ENCODE measurements at places on chromosomes 1 and 21.
A peak's percentile ranks its signal among the peaks of the same experiment; 100 is the strongest.

DNA sequence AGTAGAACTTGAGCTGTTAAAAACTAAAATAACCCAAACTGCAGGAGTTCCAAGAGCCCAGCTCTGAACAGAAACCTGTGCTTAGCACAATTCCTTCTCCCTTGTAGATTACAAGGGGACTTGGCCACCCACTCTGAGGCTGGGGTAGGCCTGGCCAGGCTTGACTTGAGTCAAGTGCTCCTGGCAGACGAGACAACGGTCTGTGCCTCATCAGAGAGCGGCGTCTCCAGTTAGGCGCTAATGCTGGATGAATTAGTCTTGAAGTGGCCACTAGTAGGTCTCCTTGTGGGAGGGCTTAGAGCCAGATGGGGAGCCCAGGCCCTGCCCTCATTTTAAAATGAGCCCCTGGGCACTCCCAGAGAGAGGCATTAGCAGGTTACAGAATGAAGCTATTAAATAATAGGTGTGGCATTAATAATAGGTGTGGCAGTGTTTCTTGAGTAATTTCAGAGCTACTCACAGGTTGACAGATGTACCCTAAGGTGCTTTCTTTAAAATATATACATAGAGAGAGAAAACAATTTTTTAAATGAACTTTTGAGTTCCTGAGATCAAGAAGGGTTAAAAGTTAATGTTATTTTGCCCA is 1.1 kb downstream of the EEIG2 start:
- DNase-seq = no peak

DNA sequence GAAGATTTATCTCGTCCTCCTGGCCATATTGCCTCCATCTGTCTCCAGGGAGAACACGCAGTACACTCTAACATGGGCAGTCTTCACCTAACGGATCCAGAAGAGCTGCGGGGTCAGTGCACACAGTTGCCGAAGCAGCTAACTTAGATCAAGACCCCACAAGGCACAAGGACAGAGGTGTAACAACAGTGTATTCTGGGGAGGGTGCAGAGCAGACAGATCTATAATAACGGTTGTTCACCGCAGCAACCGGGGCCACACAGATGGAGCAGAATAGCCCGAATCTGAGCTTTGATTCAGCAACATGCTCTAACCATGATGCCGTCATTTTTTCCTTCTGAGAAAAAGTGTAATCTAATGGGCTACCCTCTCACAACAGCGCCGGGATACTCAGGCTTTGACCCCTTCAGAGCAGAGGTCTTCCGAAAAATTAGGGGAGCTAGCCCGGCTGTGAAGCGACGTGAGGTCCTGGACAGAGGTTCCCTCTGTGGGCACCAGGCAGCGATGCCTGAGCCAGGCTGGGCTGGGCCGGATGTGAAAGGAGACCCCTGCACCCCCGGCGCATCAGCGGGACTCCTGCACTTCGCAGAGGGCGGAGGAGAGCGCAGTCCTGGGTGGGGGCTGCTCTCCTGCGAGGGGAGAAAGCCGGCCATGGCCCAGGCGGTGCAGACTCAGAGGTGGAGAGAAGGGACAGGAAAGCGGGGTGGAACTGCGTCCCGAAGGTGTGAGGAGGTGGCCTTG is 57.5 kb downstream of the BCL9 start:
- no peak for DNase-seq

- no peak for DNase-seq
These were observed 20.6 kb upstream of the CENPF start for GRCh38 chr1:214582289-214582891.

DNA sequence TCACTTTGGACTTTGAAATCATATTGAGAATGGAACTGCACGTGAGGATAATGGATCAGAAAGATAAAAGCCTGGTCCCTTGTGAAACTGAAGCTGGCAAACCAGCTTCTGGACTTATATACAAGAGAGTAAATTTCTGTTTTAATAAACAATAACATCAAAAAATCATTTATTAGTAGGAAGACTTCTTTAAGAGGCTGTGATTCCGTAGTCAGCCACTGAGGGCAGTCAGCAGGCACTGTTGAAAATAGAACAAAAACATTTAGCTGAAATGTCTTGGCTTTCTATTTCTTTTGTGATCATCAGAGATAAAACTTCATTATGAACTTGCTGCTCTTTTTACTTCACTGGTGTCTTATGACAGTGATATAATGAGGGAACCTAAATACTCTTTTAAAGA is 489.4 kb downstream of the PCP4 start:
- DNase-seq = no peak

DNA sequence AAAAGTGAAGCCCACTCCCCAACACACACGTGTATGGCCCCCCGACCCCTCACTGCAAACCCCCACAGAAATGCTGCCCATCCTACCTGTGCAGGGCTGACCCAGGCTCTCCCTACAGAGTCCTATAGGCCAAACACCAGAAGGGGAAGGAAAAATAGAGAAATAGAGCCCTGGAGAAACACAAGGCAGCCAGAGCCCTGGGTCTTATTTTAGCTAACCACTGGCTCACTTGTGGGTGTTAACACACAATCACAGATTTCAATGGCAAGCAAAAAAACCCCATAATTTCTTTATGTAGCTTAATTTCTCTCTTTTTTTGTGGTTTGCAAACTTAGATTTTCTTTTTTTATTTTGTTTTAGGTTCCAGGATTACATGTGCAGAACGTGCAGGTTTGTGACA is 989 bp upstream of the PIGR start:
- DNase-seq = no peak

- no peak for DNase-seq
These were observed 223.9 kb downstream of the TGFB2 start for GRCh38 chr1:218568962-218569550.

DNA sequence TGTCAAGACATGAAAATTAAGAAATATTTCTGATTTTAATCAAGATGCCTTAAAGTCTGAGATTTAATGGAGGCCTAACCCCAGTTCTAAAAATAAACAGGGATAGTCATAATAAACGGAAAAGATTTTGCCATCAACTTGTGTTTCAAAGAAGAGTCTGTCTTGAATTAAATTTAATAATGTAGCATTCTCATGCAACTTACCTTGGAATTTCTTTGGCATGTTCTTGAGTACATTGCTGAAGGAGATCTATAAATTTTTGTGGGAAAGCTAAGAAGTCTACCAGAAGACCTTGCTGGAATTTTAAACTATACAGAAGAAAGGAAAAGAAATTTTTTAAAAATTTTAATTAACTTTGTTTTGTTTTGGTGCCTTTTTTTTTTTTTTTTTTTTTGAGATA is 10.6 kb downstream of the SASS6 start:
- no peak for DNase-seq

GRCh38 chr1:241895013-241895412 is 47.0 kb downstream of the EXO1 start:
- no peak for DNase-seq

- no peak for DNase-seq
These were observed 73.9 kb downstream of the DNTTIP2 start for GRCh38 chr1:93805027-93805610.

GRCh38 chr1:168291222-168291837 is 10.7 kb downstream of the TBX19 start:
- peak; percentile 33 for DNase-seq

GRCh38 chr1:1181938-1182410 is 8.3 kb downstream of the TTLL10 start:
- no peak for DNase-seq

GRCh38 chr1:245074232-245074747 is 80.5 kb upstream of the KIF26B start:
- DNase-seq = no peak

GRCh38 chr1:232704694-232705680 is 75.1 kb upstream of the SIPA1L2 start:
- DNase-seq = peak; percentile 77

DNA sequence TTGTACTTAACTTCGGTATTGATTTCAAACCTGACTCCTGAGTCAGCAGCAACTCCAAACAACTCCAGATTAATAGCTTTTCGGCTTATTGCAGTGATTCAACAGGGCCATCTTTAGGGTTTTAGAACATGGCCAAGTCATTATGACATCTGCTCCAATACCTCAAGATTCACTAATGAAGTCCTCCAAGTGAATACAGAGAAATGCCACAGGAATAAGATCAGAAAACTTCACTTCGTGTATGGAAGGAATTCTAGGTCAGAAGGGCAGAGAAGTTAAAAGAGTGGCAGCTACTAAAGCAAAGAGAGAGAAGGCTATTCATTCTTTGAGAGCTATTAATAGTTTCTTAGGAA is 7.6 kb upstream of the C1orf116 start:
- DNase-seq = no peak

GRCh38 chr21:45938453-45938755 is 43.2 kb upstream of the COL6A1 start:
- no peak for DNase-seq

DNA sequence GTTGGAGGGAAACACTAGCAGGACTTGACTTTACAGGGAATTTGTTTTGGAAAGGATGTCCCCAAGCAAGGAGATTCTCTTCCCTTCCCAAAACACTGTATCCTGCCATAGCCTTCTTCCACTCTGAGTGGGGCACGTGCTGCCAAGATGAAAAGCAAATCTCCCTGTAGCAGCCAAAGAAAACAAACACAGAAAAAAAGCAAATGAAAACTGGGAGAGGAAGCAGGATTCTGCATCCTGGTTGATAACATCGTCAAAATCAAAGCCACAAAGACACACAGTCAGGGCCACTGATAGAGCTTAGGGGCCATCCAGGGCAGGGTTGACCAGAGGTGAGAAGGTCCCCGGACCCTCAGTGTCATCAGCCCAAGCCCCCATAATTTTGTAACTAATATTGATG is 16.0 kb upstream of the MTARC2 start:
- DNase-seq = no peak

DNA sequence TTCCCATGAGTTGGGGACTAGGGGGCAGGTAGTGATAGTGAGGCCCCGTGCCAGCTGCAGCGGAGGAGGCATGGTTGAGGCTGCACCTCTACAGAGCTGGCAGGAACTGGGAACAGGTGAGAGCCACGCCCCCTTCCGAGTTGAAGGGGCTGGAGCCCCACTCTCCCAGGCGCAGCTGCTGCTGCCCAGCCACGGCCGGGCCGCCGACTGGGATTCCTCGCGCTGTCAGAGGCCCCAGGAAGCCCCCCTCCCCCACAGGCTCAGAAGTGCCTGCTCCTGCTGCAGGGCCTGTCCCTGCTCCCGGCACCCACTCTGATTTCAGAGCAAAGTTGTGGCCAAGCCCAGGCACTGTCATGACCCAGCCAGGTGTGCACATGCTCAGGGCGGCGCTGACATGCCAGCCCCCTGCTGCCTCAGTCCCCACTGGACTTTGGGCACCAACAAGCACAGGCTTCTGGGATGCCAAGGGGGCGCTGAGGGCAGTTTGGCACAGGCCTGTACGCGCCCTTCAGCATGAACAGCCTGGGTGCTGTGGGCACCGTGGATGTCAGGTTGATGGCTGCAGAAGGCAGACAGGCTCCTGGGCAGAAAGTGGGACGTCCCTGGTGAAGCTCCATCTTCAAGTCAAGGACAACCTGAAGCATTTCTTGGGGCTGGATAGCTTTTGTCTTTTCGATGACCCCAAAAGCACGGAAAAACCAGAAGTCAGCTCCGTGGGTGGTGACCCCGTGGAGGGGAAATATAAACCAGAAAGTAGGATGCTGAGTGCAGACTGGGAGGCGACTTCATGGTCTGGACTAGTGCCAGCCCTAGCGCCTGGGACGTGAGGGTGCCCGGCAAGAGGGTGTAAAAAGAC is 121.5 kb downstream of the SIM2 start:
- no peak for DNase-seq

GRCh38 chr1:89652373-89652772 is 19.5 kb downstream of the LRRC8C start:
- DNase-seq = no peak

DNA sequence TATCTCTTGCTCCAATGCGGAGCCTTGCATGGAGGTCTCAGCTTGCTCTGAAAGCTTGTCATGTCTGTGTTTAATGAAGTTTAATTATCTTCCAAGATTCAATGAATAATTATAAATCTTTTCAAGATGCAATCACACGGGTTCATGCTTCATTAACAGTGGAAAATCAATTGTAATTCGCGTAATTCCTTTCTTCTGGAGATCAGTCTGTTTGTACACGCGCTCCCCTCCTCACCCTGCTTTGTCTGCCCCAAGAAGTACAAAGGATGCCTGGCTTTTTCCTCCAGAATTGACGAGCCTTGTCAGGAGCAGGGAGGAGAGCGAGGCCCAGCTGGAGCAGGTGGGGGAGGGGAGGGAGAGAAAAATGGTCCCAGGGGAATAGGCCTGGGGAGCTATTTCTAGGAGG is 65.0 kb upstream of the DISP3 start:
- DNase-seq = no peak

- no peak for DNase-seq
These were observed 146.0 kb downstream of the MIS18A start for GRCh38 chr21:32132881-32133280.

DNA sequence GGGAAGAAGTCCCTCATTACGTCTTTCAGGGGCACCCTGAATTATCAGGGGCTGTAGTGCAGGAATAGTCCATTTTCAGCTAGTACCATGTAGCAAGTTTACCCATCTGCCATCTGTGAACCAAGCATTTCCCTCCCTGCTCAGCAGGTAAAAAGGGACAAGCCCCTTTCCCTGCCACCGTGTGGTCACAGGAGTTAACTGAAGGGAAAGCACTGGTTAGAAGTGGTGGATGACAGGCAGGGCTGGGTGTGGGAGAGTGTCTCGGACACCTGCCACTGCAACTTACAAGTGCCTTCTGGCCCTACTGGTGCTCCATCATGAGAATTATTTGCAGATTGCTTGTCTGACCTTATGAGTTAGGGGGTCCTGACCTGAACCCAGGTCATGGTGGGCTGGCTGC is 32.0 kb upstream of the IGSF5 start:
- DNase-seq = no peak

- DNase-seq = no peak
These were observed 9.6 kb downstream of the BCAR3 start for GRCh38 chr1:93672069-93672468.

GRCh38 chr1:38009088-38009840 is 3.3 kb upstream of the UTP11 start:
- DNase-seq = no peak

- no peak for DNase-seq
These were observed 116.2 kb downstream of the EIF4G3 start for GRCh38 chr1:21060523-21060922.

GRCh38 chr1:207112616-207113296 is 8.7 kb downstream of the C4BPA start:
- DNase-seq = no peak

DNA sequence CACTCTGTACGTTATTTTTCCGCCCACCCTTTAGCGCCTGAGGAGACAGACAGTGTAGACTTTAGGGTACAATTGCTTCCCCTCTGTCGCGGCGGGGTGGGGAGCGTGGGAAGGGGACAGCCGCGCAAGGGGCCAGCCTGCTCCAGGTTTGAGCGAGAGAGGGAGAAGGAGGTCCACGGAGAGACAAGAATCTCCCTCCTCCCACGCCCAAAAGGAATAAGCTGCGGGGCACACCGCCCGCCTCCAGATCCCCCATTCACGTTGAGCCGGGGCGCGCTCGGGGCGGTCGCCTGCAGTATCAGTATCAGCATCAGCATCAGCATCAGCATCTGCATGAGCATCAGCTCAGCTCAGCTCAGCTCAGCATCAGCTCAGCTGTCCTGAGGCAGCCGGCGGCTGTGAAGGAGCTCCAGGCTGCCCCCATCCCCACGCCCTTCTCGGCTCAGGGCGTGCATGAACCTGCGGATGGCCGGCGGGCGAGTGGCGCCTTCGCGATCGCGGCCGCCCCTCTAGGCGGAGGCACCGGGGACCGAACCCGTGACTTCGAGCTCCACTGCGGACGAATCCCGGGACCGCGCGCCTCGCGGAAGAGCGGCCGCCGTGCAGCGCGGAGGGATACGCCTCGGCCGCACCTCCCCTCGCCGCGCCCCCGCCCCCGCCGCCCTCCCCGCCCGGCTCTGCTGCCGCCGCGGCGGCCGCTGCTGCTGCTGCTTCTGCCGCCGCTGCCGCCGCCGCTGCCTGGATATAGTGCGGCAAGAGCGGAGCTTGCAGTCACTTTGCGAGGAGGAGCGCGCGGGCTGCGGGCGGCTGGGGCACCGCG is at the start of gene NCAM2:
Gene NCAM2 (plus strand): TSS at position 774 of the 820 bp plus-strand sequence.
- no peak for DNase-seq
